ENCODE measurements at places on chromosomes 1 and 21.

DNA sequence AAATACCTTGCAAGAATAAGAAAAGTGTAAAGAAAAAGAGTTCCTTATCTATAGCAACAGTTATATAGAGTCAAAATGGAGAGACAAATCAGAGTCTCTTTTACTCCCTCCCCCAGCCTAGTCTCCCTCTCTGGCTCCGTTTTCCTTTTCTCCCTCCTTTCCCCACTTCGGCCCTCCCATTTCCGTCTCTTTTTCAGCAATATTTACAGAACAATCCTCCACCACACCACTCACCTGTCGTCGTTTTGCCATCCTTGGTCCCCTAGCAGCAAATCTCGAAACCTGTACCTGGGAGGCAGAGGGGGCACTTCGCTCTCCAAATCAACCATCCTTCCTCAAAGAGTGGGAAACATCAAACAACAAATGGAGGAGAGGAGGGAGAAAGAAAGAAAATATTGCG lies 259 bp downstream of the KCNT2 start:
- DNase-seq, result no peak

DNA sequence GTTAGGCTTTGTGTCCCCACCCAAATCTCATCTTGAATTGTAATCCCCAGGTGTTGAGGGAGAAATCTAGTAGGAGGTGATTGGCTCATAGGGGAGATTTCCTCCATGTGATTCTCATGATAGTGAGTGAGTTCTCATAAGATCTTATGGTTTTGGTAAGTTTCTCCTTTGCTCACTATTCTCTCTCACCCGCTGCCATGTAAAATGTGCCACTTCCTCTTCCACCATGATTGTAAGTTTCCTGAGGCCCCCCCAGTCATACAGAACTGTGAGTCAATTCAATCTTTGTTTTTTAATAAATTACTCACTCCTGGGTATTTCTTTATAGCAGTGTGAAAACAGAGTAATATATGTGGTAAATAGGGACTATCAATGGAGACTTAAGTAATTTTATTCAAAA lies 434.5 kb upstream of the OLFM3 start:
- no peak for DNase-seq

DNA sequence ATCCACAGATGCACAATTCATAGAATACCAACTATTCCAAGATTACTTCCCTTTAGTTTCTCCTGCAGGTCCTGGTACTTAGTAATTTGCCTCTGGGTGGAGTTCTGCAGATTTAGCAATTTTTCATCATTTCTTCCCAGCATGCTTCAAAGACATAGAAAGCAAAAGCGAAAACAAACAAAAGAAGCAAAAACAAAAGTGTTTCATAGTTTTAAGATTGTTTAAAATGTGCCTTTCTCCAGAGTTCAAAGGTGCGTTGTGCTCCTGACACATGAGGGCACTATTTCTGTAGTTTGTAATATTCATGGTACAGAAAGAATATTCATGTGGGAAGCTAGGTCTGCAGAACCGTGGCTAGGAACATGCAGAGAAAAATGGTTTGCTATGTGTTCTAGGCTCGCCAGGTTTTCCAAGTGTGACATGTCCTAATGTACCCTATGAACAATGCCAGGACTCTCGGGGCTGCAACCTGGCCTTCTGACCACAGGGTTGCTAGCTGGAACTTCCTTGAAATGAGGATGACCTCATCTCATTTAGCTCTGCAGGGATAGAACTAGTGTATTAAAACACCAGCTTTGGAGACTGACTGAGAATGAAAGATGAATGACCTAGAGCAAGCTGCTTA lies 30.0 kb upstream of the RCSD1 start:
- no peak for DNase-seq

DNA sequence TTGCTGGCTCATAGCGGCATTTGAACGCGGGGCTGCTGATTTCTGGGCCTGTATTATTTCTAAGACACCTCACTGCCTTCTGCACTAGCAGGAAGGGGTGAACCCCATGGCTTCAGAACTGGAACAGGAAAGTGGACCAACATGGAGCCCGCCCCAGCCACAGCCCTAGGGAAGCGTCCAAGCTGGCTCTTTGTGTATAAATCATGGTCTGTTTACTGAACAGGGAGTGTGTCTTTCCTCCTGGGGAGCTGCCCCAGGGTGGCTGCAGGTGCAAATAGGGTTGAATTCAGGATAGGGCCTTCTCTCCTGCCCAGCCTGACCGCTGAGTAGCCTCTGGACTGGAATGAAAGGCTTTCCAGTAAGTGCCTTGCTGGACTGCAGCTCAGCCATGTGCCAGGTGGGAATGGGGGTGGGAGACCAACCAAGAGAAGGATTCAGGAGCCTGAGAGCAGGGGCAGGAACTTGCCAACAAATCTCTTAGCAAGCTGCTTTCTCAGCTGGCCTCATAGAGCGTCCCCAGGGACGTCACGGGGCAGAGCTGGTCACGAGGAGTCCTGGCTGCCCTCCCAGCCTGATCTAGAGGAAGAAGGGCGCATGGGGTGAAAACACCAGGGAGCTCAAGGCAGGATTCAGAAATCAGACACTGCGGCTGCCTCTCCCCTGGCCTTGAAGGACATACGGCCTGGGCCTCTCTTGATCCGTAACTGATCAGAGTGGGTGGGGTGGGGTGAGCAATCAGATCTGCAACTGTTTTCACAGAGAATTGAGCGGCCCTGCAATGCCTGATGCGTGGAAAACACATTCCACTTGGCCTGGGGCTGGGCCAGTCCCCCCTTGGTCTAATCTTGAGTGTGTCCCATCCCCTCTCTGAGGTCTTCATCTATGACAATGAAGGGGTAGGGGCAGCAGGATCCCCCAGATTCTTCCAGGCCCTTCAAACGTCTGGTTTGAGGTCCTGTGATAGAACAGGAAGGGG lies 56.5 kb upstream of the SELENON start:
- no peak for DNase-seq

GRCh38 chr1:78831731-78832360 lies 174.7 kb downstream of the ADGRL4 start:
- no peak for DNase-seq

GRCh38 chr1:8274352-8274751 lies 43.6 kb upstream of the SLC45A1 start:
- DNase-seq, result no peak

DNA sequence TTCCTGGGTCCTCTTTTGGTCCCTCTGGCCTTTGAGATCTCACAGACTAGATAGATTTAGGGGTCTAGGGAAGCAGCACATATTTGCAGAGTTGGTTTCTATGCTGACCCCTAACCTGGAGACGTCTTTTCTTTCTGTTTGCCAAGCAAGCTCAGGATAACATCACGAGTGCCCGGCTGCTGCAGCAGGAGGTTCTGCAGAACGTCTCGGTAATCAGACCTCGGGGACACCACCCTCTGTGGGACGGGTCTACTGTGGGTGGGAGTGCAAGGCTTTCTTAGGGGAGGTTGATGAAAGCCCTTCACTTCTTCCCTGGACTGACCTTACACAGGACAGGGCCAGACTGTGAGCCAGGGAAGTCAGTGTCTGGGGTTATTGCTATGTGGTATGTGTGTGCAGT lies 2.9 kb downstream of the IL24 start:
- DNase-seq, result no peak

DNA sequence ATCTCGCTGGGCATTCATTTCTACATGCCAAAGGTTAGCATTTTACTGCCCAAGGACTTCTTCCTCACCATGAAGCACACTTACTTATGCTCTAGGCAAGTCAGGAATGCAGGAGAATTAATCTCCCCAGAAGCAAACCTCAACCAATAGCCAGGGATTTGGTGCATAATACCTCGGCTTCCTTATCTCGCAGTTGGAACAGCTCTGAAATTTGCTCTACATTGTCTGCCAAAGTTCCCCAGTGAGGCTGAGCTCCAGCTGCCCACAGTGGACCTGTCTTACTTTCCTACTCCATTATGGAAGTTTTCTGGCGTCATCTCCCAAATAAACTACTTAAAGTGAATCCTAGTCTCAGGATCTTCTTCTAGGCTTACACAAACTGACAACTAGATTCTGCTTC lies 57.6 kb upstream of the PPM1J start:
- DNase-seq, result no peak

- DNase-seq, result no peak
Observed at GRCh38 chr1:44244986-44245385, 31.7 kb downstream of the DMAP1 start.

DNA sequence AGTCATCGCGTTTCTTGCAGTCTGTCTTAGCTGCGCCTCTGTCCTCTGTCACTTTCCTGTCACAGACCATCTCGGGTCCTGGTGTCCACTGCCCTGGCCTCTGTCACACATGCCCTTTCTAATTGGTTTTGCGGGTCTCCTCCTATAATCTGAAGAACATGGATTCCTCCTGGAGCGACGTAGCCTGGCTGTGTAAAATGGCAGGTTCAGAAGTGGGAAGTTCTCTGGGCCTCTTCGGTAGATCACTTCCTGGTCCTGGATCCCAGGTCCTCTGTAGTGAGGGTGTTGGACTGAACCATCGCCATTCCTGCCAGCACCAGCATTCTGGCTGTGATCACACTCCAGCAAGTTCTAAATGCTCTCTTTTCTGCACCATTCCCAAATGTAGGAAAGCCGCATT lies 857 bp downstream of the FAM3B start:
- no peak for DNase-seq

DNA sequence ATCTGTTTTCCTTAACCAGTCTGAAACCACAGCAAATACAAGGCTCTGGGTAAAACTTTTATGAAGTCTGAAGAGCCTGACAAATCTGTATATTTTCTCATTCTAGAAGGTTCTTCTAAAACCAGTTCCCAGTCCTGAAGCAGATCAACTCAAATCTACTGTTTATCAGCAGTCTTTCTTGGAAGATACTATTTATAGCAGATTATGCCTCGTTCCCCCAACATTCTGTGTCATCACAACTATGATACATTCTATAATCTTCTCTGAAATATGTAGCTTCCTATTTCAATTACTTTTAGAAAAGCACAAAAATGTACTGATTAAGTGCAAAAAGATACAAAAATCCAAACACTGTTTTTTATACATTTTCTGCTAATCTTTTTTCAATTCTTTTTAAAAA lies 67.5 kb downstream of the NIBAN1 start:
- no peak for DNase-seq

- peak; percentile 66 for DNase-seq
Observed at GRCh38 chr1:11473491-11474034, 5.4 kb upstream of the DISP3 start.

GRCh38 chr21:21213297-21213696 lies 215.1 kb downstream of the NCAM2 start:
- DNase-seq, result no peak

- peak; percentile 53 for DNase-seq
Observed at GRCh38 chr1:53501065-53502005, 42.1 kb downstream of the DMRTB1 start.

DNA sequence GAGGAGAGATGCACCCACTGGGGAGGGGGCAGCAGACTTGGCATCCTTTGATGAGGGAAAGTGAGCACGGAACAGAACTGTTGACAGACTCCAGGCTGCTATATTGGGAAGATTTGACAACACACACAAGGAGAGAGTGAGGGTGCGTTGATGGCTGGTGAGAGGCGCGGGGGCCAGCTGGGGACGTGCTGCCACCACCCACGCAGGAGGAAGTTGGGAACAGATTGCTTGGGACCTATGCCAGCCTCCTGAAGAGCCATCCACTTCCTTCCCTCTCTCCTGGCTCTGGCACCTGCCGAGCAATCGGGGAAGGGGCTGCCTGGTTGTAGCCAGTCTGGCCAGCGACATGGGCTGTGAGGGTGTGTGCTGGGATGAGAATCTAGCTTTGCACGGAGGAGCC lies 223.7 kb upstream of the CSF3R start:
- no peak for DNase-seq

DNA sequence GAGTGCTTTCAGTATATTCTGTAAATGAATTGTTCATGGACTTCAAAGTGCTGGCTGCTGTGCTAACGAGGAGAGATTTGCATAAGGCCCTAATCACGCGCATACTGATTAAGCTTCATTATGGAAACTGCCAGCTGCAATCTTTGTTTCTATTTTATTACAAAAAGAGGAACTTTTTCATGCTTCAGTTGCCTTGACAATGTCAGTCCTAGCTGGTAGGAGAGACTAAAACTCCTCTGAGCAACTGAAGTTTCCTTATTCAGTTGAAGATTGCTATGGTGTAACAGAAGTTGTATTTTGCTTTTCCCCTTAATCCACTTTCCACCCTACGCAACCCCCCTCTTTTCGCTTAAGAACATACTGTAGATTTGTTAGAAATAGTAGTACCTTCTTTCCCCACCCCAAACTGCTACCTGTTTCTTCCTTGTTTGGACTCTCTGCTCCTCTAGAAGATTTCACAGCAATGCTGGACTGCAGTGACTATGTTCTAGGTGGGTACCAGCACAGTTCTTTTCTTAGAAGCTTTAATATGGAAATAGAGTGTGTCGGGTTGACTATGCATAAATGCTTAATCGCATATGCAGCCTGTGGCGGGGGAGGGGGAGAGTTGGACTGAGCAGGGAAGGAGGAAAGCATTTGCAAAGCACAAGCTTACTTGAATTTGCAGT lies 108.3 kb downstream of the POU2F1 start:
- DNase-seq, result peak; percentile 56

DNA sequence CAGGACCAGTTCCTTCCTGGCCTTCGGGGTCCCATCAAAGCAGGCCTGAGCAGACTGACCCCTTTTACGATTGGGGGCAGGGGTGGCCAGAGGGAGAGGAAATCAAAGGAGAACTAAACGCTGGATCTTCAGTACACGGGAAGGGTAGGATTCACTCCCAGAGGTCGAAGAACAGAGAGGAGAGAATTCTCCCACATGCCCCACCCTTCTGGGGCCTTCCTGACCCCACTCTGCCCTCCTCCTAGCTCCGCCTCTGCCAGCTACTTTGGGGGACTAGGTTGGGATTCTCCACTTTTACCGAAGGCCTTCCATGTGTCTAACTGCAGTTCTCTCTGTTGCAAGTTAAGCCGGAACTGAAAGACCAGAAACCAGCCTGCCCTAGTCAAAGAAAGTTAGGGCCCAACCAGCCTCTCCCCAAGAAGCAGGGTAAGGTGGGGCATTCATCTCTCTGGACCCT lies 654 bp upstream of the ARHGEF2 start:
- no peak for DNase-seq

DNA sequence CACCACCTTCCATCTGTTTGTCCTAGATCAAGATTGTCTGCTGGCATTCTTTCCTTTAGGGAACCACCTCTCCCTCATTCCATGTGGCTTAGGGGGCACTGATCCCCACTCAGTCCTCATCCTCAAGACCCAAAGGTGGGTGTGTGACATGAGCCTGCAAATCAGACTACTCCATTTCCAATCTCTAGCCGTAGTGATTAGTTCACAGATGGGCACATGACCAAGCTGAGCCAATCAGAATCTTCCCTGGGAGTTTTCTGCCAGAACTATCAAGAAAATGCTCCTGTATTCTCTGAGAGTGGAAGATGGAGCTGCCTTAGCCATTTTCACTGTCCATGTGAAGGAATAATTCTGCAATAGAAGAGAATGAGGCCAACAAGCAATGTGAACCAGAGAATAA lies 19.3 kb upstream of the PTPRF start:
- DNase-seq, result no peak

GRCh38 chr1:201715801-201716741 lies 112.9 kb upstream of the IPO9 start:
- DNase-seq, result no peak

Data from H9 (cell line).